NCI-H460 (cell line): ENCODE measurements at places on chromosomes 5 and 9.

- DNase-seq = no peak
Observed at GRCh38 chr9:130124085-130124860, 47.9 kb upstream of the NCS1 start.

DNA sequence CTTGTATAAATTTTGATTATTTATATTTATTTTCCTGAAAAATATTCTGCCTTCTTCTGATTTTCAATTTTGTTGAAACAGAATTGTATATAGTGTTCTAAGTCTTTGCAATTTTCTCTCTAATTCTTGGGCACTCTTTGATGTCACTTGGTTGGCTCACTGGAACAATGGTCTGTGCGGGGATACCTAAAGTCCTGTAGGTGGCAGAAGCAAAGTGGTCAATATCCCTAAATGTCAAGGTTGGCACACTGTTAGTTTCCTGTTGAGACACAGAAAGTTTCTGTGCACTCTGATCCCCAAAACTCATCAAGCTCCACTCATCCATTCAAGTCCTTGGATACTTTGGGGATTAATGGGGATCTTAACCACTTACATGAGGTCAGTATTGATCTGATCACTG is 480.8 kb upstream of the CCNG1 start:
- DNase-seq = no peak

- no peak for DNase-seq
Observed at GRCh38 chr5:67098656-67099055, 97.9 kb downstream of the CD180 start.

GRCh38 chr9:82553654-82554366 is 509.1 kb downstream of the RASEF start:
- DNase-seq = no peak

DNA sequence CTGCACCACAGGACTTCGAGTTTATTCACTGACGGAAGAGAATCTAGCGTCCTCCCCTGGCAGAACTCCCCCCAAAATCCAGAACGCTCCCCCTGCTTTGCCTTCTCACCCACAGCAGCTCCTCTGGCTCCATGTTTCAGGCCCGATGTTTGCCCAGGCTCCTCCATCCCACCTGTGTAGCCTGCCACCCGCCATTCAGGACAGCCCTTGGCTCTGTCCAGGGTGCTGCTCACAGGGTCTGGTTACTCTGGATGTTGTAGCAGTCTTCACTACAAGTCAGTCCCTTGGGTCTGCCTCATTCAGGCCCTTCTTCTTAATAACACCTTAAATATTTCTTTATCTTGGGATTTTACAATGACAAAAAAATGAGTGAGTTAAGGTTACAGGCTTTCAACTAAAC is 41.3 kb upstream of the SV2C start:
- no peak for DNase-seq

DNA sequence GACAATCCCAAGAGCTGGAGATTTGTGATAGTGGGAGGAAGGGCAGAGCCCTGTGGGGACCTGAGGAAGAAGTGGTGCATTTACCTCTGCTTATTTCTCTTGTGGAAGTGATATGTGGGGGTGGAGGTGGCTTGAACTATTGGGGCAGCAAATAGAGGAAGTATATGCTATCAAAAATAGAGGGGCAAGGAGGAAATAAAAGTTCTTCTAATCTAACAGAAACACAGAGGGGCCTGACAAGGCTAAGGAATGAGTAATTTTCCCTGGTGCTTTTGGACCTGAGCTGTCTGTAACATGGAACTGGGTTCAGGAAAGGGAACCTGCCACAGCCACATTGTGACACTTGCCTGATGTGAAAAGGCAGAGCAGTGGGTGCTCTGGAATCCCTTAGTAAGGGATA is 378.6 kb upstream of the KLF4 start:
- no peak for DNase-seq

DNA sequence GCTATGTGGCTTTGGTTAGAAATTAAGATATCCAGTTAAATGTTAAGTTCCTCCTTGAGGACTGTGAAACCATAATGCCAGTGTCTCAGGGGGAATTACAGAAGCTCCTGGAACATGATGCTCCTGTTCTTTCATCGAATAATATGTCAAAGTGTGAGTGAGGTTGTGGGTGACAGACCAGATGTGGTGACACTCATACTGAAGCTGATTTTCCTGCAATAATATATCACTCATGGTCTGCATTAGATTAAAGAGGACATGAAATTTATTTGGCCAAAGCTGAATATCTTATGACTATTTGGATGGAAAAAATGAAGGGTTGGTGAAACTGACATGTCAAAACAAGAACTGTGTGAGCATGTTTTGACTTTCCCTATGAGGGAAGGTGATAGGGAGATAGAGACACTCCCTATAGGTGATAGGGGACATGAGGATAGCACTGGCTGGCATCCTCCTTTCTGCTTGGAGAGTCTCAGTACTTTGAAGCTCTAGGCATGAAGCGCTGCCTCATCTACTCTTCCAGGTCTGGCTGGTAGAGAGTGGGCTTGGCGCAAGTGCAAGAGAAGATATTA is 173.5 kb downstream of the ARHGEF28 start:
- DNase-seq = no peak

DNA sequence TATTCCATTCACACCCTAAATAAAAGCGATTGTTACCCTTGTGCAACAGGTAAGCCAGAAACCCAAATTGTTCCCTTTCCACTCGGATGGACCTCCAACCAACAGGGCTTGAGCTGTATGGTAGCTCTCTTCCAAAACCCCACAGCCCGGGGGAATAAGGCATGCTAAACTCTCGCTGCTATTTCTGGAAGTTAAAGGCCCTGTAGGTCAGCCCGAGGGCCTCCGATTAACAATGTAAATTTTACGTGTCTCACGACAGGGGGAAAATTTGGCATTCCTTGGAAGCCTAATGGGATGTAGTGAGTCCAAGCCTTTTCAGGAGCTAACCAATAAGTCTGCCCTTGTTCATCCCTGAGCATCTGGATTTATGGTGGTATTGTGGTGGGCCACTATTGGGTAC is 26.0 kb downstream of the CNOT8 start:
- DNase-seq = no peak

DNA sequence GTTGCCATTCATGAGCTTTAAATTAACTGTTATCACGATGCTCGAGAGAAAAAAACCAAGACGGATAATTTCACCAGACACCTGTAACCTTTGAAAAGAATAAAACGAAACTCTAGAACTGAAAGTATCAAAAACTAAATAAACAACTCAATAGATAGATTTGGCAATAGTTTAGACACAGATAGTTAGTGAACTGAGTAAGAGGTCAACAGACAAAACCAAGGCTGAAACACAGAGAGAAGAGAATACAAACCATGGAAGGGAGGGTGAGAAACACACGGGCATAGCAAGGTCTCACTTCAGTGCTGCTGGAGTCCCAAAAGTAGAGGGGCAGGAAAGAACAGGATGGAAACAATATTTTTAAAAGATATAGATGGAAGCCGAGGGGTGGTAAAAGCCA is 3.3 kb upstream of the OR2V1 start:
- DNase-seq = no peak

DNA sequence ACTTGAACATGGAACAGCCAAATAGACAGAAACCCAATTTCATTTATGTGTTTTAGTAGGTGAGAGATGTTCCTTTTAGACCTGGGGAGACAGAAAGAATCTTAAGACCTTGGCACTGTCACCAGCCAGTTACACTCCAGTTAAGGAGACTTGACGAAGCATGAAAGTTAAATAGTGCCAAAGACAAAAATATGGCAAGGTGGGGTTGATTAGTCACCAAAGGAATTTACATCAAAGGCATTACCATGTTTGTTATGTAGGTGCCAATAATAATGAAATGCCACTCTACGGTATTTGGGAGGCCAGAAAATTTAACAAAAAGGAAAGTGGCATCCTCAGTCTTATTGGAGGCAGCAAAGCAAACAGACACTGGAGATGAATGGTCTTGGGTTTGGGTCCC is 9.2 kb upstream of the IL12B start:
- DNase-seq = no peak

DNA sequence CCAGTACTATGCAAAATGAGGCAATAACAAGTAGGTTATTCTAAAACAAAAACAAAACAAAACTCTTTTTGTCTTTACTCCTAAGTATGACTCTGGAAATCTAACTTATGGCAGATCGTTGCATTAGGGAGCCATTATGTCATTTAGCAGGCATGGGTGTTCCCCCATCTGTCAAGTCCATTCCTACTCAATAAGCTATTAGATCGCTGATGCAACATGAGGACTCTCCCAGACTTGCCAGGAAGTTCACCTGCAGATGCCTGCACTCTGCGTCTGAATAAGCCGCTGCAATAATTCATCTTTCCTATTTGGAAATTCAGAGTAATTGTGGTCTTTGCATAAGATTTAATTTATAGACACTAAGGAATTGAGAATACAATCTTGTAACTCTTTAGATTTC is 585.0 kb downstream of the KIF4B start:
- no peak for DNase-seq

DNA sequence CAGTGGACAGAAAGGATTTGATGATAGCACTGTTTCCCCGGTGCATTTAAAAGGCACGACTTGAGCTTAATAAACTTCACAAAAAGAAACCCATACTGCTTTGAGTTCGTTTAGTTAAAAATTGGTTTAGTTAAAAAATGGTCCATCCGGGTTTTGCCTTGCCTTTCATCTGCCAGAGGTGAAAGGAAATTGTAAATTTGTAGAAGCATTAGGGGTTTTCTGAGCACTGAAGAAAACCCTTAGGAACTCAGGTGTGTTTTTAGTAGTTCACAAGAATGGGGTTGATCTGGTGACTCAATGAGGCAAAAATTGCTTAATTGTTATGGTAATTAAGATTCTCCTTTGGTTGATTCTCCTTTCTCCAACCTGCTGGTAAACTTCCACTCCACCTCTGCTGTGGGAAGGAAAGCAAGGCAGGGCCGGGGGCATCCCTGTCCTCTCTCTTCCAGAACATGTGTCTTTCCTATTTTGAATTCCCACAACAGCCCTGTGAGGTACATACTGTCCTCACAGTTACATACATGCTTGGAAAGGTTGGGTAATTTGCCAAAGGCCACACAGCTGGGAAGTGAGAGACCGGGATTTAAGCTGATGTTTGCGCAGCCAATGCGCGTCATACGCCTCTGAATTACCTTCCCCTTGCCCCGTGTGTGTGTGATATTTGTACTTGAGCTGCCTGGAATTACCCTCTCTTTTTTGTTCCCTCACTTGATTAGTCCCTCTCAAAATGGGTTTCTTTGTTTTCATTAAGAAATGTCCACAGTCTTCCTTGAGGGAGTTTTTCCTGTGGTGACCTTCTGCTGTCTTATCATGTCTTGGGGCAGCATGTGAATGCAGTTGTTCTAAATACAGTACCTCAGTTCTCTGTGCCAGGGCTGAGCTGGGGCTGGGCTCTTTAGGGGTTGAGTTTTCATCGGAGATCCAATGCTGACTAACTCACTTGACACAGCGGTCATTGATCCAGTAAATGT is 94.4 kb downstream of the ARHGAP26 start:
- no peak for DNase-seq

- no peak for DNase-seq
Observed at GRCh38 chr5:170611449-170612090, 107.8 kb downstream of the KCNIP1 start.

GRCh38 chr5:121726991-121727390 is 124.7 kb upstream of the FTMT start:
- no peak for DNase-seq

- no peak for DNase-seq
Observed at GRCh38 chr9:4743131-4743875, 2.3 kb upstream of the AK3 start.

DNA sequence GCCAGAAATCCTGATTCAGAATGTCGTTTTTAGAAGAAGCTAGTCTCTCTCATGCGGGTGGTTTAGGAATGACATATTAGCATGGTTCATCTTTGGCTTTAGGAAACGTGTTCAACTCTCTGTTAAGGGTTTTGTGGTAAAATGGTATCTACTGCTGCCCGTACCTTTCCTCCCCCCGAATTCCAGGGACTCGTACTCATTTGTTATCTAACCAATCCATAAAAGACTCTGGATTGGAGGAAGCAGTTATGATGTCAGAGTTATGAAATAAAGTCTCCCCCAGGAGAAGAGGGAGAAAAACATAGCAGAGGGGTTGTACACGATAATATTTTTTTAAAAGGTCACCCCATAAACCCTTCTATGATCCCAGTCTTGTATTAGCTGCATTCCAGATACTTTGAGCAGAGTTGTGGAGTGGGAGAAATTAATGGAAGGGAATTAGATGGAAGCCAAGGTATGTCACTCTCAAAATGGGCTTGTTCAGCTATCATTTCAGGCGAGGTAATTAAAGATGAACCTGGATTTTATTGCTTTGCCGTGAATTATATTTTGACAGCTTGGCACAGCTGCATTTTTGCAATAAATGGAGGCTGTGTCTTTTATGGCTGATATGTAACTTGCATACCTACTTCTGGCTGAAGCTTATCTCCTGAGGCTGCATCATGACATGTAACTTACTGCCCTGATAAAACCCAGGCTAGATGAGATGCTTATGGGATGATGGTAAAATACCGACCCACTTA is 31.3 kb downstream of the RAI14 start:
- DNase-seq = no peak

DNA sequence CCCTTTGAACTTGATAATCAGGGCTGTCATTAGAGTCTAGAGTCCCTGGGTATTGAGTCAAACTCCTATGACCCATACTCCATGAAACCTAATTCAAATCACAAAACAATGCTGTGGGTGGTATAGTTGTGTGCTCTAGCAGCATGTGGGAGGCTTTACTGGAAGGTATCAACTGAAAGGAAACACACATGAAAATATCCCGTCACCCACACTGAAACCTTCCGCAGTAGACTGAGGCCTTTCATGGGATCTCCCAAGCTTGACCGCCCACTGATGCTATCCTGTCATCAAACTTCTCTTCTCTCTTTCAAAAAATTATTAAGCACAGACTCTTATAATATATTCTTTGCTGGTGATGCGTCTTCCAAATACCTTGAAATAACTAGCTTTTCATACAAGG is 569.1 kb upstream of the MEF2C start:
- no peak for DNase-seq

GRCh38 chr9:86990290-86990689 is 43.0 kb upstream of the GAS1 start:
- no peak for DNase-seq

DNA sequence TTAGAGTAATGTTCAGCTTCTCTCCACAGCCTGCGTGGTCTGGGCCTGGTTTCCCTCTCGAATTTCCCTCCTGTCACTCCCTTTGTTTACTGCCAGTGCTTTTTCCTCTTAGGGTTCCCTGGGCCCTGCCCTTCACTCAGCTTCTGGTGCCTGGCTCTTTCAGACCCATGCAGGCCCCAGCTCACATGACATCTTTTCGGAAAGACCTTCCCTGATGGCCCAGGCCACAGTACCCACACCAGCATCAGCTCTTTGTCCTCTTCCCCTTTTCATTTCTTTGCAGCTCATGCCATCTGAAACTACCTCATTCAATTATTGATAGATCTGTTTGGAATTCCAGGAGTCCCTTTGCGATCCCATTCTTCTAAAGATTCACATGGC is 68.1 kb upstream of the ABL1 start:
- DNase-seq = no peak

- DNase-seq = no peak
Observed at GRCh38 chr5:142979636-142980035, 209.5 kb downstream of the ARHGAP26 start.

GRCh38 chr9:19133549-19134345 is 6.5 kb upstream of the PLIN2 start:
- no peak for DNase-seq
